ENCODE measurements at places on chromosomes 5 and 9.

GRCh38 chr9:1300941-1301340 lies 250.8 kb downstream of the DMRT2 start:
- DNase-seq = no peak

DNA sequence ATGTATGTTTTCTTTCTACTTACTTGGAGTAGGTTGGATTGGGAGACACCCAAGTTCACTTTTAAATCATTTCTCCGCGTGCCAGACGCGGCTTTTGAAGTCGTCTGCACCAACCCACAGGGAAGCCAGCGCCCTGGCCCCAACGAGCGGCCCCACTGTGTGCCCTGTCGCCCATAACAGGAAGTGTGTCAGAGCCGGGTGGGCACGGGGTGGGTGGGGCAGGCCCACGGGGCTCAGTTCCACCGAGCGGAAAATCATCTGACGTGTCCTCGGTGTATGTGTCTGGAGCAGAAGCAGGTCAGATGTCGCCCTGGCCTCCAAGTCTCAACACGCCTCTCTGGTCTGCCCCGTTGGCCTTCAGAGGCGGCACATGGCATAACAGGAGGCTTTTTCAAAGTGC lies 22.7 kb upstream of the SMIM23 start:
- no peak for DNase-seq

DNA sequence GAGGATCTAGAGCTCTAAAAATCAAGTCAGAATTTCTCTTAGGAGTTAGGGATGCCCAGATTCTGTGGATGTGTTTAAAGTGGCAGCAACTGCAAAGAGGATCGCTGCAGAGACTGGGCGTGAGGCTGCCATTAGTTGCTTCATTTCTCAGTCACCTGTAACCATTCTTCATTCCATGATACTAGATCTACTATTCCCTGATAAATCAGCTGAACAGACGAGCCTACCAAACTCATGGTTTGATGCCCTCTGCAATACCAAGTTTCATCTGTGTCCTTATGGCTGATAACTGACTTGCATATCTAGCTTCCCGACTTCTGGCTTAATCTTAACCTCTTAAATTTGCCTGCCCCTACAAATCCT lies 33.3 kb downstream of the UBE2R2 start:
- DNase-seq = no peak

DNA sequence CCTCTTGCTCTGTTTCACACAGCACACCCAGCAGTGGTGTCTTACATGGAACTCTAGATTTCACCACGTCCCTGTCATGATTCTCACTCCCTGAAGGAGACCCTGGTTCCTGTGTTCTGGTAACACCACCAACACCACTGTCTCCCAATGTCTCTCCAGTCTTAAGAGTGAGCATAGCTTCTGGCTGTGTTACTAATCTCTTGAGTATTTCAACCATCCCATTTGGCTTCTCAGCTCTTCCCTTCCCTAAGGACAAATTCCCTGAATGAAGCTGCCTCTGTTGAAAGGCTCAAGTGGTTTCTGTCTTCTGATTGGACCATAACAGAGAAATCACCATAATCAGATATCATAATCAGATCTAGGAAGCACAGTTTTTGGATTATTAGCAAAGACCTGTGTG lies 311.8 kb downstream of the DNAH5 start:
- no peak for DNase-seq

- DNase-seq = no peak
Measured at GRCh38 chr9:36543916-36544315, 28.8 kb upstream of the MELK start.

DNA sequence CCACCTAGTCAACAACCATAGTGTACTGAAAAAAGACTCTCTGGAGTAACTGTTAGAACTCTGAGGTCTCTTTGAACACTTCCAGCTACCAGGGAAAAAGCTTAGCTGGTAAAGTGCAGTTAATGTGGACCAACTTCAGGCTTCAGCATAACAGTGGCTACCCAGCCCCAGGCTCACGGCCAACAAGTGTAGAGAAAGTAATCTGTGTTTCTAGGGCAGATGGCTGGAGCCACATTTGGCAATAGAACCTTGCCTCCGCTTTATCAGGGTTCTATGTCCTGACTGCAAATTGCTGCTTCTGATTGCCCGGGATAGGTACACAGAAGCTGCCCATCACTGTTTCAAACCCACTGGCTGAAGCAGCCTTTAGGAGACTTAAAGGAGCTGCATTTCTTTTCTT lies 76.0 kb upstream of the SIMC1 start:
- no peak for DNase-seq

DNA sequence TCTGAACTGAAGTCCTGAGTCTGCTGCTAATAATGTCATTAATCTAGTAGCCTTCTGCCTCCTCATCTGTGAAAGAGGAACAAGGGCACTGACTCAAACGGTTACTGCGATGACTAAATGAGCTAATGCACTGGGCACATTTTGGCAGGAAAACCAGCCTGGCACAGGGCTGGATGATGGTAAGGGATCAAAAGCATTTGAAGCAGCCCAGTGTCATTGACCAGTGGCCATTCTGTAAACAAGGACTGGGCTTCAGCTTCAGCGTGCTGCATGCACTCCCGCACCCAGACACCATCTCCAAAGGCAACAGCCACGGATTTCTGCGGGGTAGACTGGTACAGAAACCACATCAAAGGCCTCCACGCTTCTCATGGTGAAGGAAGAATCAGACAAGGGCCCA lies 8.0 kb downstream of the GCNT4 start:
- no peak for DNase-seq

GRCh38 chr9:92711844-92712243 lies 41.9 kb upstream of the IPPK start:
- DNase-seq = no peak

GRCh38 chr9:135769489-135770202 lies 67.7 kb downstream of the KCNT1 start:
- no peak for DNase-seq

DNA sequence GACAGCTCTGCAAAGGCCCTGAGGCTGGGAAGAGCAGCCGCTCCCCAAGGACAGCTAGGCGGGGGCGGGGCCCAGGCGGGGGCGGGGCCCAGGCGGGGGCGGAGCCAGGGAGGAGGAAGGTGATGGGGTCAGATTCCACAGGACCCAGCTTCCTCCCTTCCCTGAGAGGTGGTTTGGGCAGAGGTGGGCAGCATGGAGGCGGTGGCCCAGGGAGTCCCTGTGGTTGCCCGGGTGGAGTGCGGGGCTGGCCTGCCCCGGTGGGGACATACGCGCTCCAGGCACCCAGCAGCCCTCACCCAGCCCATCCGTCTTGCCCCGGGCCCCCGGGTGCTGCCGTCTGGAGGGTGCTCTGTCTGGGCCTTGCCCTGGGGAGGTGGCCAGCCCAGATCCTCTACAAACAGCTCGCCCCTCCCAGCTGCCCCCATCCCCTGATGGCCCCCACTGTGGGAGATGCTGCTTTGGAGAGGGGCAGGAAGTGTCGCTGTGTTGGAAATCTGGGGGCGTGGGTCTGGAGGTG lies 11.0 kb upstream of the RNU6ATAC start:
- no peak for DNase-seq

- peak; percentile 54 for DNase-seq
Measured at GRCh38 chr9:83981126-83981871, 694 bp downstream of the RMI1 start.

- DNase-seq = no peak
Measured at GRCh38 chr5:154506716-154507080, 28.7 kb upstream of the HAND1 start.

GRCh38 chr5:52597625-52598024 lies 190.1 kb upstream of the ITGA1 start:
- DNase-seq = no peak

DNA sequence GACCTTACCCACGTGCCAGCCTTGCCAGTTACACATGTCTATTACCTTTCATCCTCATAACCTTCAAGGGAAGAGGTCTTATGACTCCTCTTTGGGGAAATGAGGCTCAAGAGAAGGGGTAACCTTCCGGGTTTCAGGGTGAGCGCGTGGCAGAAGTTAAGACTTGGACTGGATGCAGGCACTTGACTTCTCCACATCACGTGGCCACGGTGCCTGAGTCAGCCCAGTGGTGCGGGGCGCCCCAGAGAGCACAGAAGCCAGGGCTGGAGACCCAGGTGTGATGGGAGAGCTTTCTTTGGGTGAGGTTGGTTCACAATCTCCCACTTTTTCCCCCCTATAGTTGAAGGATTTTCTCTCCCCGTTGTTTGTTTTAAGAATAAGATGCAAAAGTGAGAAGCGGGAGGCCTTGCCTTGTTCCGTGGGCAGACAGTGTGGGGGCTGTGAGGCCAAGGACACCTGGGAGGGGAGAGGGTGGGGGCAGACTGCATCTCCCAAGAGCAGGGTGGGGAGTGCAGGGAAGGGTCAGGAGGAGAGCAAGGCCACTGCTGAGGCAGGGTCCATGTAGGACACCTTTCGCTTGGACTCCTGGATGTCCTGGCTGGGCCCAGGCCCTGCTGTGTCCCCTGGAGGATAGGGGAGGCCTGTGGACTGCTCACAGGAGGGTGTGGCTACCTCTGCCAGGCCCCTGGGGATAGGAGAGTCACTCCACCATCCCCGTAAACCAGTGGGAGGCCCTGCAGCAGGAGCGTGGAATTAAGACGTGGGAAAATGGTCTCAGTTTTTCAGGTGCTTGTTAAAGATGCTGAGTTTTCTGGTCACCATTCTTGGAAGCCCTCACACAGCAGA lies 90.0 kb upstream of the CTSL start:
- DNase-seq = no peak

DNA sequence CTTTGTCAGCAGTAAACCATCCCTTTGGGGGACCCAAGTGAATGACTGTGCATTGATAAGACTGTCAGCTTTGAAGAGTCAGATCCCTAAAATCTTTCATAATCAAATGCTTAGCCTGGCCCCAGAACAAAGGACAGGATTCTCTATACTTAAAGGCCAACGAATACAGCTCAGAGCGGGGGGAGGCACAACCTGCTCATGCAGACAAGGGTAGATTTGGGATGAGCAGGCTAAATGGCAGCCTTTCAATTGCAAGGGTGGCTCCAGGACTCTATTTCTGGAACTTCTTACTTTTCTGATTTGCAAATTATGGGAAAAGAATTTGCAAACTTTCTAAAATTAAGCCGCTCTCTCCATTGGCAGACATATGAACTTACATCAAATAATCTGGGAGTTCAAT lies 66.4 kb downstream of the ELL2 start:
- no peak for DNase-seq

DNA sequence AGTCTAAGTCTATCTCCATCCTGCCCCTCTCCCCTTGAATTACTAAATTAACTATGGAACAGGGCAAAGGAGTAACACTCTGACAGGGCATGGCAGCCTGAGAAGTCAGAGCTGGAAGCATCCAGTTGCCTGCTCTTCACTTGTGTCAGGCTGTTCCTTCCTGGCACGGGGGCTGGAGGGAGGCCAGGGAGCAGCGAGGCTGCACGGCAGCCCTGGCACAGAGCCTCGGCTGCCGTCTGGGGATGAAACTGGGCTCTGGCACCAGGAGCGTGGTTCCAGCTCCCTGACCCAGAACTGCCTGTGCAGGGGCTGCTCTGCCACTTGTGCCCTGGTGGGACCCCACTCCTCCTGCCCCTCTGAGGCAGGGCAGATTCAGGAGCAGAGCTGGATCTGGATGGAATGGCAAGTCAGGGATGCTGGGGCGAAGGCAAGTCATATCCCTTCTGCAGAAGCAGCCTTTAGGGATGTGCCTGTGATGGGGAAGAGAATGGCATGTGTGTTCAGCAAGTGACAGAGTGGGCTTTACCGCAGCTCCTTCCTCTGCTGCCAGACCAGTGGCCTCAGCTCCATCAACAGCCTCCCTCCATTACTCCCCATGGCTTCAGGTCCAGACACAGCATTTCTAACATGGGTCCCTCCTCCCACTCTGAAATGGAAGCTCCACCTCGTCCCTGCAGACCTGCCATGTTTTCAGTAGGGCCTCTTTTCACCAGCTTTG lies 42.2 kb upstream of the PDE8B start:
- peak; percentile 47 for DNase-seq

DNA sequence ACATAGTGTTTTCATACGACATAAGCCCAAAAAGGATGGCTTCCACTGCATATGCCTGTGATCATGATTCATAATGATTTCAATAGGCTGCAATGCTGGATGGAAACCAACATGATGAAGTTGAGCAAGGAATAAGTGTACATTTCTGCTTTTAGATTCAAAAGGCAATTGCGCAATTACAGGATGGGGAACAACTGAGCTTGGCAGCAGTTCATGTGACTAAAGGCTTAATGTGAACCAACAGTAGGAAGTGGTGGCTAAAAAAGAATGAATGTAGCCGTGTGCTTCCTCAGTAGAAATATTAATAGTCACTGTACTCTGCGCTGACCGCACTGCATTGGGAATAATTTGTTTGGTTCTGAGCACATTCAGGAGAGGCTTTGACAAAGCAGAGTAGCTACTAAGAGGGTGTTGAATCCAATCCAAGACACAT lies 51.2 kb downstream of the SLC1A3 start:
- no peak for DNase-seq

DNA sequence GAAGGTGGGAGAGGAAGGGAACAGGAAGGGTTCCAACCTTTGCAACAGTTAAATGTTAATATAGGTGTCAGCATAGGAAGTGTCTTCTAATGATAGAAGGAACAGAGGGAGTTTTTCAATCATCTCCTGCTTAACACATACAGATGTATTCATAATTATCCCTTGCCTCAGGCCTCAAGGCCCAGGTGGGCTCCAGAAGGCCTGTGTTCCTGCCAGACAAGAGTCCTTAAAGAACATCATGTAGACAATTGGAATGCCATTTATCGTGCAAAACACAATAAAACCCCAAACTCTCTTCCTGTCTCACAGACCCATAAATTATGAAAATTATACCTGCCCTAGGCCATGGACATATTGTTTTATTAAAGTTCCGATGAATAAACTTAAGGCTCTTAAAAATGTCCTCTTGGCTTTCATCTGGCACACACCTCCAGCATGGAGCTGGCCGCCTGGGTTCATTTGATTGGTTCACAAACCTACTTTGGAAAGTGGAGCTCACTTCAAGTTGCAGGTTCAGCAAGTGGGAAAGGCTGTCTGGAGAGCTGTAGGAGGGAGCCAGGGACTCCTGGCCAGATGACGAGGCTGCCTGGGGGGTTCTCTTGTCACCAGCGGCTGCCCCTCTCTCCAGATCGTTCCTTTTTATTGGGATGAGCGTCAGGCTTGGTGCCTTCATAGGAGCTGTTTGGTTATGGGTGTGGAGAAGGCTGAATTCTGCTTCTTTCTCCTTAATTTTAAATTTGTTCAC lies 17.5 kb downstream of the SPRY4 start:
- DNase-seq = no peak

GRCh38 chr5:57698802-57699201 lies 216.2 kb upstream of the ACTBL2 start:
- no peak for DNase-seq

DNA sequence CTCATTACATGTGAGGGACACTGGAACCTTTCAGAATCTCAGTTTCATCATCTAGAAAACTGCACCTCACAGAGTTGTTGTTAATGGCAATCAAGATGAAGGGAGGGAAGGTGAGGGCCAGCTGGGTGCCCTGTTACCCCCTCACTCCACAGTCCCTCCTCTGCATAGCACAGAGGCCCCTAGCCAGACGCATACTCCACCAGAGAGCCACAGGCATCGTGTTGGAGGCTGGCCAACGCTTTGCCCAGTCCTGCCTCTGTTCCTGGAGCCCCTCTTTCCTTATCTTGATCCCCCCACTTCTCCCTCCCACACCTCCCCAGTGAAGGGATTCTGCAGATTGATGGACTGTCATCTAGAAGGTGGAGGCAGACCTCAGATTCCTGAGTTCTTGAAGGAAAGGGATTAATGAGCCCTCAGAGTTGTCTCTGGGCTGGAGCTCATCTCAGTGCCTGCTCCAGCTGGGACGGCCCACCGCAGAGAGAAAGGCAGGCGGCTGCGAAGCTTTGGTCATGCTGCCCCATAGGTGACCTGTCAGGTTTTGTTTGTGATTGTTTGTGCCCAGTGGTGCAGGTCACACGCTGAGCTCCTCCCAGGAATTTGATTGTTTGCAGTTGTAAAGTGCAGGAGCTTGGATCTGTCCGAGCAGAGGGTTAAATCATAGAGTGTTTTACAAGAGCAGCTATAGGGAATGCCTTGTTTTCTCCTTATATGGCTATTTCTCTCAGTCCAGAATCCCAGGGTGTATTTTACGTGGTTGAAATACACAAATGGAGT lies 487.3 kb downstream of the CCDC171 start:
- no peak for DNase-seq
